ENCODE measurements at places on chromosomes 5 and 9. TPM values are rescaled to one million over a fixed set of nuclear protein-coding genes. Genes with fewer than 3 reads are reported as not detected.

The NUTM2G gene
- total RNA-seq: not detected

The NDFIP1 gene
- total RNA-seq: 101 TPM

The ASB6 gene
- total RNA-seq: 12.3 TPM

The CAVIN4 gene
- total RNA-seq: 0.45 TPM

The LCN12 gene
- 2.4 TPM for total RNA-seq

The MED27 gene
- total RNA-seq: 19.2 TPM

The SIGMAR1 gene
- total RNA-seq: 75.3 TPM

The PCDHB14 gene
- not detected for total RNA-seq

The PRDM9 gene
- total RNA-seq: not detected
